ENCODE measurements at places on chromosomes 2 and 18. TPM values are rescaled to one million over a fixed set of nuclear protein-coding genes. Genes with fewer than 3 reads are reported as not detected.

DNA sequence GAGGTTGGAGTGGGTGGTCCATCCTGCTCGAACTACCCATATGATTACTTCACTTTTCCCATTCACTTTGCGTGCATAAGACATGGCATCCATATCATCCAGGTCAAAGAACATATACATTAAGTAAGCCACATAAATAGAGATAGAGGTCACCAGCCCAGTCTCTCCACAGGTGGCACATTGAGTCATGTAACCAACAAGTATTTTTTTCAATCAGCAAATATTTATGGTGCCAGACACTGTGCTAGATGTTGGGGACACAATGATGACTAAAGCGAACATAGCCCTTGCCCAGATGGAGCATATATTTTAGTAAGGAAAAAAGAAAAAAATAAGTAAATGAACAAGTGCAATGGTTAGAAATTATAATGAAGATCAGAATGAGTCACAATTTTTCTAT lies 83.6 kb upstream of the LCLAT1 start:
- DNase-seq = no peak

DNA sequence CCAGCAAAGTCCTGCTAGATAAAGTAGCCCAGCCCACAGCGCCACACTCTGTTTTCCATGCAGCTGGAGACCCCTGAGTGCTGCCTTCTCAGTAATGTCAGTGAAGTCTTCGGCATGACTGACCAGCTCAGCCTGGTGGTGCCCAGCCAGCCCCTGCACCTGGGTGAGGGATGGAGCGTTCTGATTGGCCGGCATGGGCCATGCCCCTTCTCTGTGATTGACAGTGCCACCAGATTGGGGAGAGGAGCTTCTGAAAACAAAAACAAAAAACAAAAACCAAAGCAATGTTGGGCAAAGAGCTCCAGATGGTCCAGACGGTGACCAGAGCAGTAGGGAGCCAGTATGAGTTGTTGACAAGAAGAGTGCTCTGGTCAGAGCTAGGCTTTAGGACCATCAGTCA lies 122.6 kb downstream of the DYSF start:
- no peak for DNase-seq

GRCh38 chr2:88654714-88655113 lies 27.4 kb upstream of the EIF2AK3 start:
- DNase-seq = no peak

GRCh38 chr2:16622399-16622968 lies 43.1 kb downstream of the CYRIA start:
- DNase-seq = no peak

DNA sequence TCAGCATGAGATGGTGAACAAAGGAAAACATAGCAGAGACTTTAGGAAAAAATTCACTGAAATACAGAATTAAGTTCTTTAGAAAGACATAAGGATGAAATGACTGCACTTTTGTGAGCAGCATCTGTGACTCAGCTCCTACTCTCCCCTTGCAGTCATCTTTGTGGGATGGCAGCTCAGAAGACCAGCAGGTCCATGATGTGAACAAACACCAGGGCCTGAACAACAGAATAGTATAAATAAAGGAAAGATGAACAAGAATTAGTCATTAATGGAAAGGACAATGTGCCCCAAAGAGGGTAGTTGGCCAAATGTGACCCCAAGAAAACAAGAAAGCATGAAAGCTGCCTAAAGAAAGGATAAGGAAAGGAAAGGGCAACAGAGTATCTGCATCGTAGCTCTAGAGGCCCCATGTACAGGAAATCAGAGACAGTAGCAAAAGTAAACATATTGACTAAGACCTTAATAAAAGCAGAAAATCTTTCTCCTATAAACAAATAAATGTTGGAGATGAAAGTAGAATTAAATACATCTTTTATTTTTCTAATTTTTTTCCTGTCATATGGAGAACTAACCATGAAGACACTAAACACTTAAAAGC lies 318.0 kb downstream of the ZEB2 start:
- no peak for DNase-seq

DNA sequence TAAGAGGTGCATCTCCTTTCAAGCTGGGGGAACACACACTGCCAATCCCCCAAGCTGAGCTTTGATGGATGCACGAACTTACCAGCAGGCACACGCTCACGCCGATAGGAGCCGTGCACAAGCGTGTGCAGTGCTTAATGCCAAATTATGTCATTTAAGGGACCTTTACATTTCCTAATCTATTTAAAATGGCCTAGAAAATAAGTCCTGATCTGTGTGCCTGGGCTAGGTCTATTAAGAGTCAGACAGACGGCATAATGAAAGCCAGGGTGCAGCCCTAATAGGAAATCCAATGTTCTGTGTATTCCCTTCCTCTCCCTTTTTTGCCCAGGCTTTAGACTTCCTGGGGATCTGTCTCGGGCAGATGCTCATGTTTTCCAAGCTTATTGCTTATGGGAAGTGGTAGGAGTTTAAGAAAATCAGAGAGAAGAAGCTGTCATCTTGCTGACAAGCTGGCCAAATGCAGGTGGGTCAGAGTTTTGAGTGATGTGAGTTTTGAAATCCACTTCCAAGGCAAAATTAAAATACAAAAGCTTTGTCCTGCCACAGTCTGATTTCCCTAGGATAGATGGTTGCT lies 142.6 kb downstream of the MYT1L start:
- DNase-seq = no peak

- DNase-seq = no peak
These were observed 210.6 kb downstream of the TMEM247 start for GRCh38 chr2:46689993-46690392.

GRCh38 chr2:178761759-178762371 lies 45.4 kb downstream of the TTN start:
- peak; percentile 19 for DNase-seq

- no peak for DNase-seq
These were observed 101.3 kb upstream of the ST3GAL5 start for GRCh38 chr2:85990084-85990483.

- DNase-seq = no peak
These were observed 42.4 kb downstream of the MRPS5 start for GRCh38 chr2:95079199-95079683.

DNA sequence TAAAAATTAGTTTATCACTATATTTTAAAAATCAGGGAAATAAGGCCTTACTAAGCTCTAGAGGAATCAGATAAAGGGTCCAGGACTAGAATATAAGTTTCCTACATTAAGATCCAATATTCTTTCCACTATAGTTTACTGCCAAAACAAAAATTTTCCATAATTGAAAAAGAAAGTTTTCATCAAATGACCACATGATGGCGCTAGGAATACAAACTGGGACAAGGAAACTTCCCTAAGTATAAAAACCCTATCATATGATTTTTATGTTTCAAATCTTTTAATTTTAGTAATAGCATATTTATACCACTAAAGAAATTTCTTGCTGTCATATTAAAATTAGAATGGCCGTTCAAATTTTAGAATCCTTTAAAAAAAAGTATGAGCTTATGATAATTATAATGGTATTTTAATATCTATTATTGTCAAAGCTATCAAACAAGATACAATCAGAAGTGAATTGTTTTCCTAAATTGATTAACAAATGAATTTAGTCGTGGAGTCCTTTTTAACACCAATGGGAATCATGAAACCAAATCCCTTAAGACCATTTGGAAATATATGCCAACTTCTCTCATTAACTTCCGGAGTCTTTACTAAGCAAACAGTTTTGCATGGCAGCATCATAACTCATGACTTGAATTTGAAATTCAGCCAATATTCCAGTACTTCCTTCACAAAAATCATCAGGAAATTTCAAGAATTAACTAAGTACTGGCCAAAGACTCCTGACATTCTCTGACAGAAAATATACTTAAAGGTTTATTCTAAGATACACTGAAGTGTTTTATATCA lies 70.3 kb downstream of the SCN1A start:
- DNase-seq = no peak

- DNase-seq = no peak
These were observed 271.6 kb upstream of the RND3 start for GRCh38 chr2:150759106-150759505.

GRCh38 chr2:44351676-44352075 lies 9.6 kb downstream of the PREPL start:
- DNase-seq = no peak

DNA sequence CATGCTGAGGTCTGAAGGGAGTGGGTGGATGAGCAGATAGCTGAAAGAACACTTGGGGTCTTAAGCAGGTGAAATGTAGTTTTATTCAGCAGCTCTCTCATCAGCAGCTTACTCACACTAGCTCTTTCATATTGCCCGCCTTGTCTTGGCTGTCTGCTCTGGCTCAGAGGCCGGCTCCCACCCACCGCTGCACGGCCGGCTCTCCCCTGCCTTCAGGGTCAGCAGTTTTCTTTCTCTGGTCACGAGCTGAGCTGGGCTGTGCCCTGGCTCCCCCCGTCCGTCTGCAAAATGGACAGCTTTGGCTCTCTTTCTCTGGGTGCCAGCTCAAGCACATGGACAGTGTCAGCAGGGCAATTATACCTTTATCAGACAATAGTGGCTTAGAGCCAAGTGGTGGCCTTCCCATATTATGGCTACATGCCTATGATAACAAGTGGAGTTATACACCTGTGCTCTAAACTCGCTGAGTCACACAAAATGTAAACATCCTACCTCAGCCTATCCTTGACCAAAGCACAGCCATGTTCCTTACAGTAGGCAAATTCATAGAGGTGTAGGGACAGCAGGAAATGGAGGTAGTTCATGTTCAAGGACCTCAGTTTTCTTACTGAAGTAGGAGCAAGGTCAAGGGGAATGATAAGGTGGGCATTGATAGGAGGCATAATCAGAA lies 224.8 kb downstream of the SOCS6 start:
- DNase-seq = peak; percentile 23

GRCh38 chr2:190791347-190791975 lies 89.2 kb upstream of the GLS start:
- no peak for DNase-seq

- no peak for DNase-seq
These were observed 296.7 kb downstream of the LPIN1 start for GRCh38 chr2:12043131-12043530.

DNA sequence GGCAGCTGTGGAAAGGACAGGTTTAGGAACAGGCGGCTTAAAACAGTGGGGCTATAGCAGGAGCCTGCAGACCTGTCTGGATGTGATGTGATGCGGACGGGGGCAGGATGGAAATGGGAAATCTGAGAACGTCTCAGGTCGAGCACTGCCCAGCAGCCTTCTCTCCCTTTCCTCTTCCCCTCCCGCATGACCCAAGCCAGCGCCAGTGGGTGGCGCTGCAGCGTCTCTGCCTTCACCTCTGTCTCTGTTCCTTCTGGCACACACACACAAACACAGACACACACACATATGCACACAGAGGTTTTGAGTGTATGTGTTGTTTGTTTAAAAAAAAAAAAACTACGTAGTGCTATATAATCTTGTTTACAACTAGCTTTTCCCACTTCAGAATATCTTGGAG lies 82.0 kb upstream of the SLC66A3 start:
- peak; percentile 54 for DNase-seq

GRCh38 chr2:8587920-8588830 lies 93.7 kb upstream of the ID2 start:
- no peak for DNase-seq

DNA sequence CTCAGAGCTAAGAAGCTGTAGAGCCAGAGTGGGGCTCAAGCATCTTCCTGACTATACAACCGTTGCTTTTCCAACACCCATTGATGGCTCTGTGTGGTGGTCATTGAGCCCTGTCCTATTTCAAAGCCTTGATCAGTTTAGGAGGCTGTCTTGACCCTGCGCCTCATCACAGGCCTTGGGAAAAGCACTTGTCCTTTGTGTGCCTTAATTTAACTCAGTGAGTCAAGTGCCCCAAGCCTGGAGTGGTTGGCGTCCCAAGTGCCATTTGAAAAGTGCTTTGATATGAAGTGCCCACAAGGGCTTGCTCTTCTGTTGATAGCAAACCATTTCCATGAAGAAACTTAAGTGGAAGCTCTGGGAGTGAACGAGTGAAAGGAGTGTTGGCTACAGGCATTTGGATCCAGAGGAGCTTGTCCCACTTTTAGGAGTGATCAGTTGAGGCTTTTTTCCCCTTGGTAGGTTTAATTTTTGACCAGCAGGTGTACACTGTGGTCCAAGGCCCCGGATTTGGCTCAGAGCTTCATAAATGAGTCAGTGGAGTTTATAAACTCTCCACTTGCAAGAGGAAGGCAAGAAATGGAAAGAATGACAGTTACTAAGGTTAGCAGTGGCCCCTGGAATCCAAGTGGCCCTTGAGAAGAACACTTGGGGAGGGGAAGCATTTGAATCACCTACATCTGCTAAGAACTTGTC lies 50.3 kb downstream of the ACTR2 start:
- DNase-seq = no peak

GRCh38 chr2:25524507-25524906 lies 148.9 kb downstream of the DTNB start:
- no peak for DNase-seq

- no peak for DNase-seq
These were observed 56.9 kb upstream of the SMAD7 start for GRCh38 chr18:49007663-49008062.

DNA sequence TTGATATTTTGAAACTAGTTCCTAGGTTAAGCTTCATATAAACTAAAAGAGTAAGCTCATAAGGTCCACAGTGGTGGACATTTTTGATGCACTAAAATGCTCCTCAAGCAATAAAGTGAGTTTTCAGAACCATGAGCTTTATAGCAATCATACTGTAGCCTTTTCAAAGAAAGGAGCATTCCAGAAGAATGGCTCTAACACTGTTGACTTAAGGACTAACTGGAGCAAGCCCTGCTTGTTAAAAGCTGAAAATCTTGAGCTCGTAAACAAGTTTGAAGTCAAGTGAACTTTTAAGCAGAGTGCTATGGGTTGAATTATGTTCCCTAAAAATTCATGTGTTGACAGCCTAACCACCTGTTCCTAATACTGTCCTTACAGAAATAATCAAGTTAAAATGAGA lies 38.0 kb downstream of the KYNU start:
- no peak for DNase-seq

GRCh38 chr2:147763861-147764260 lies 81.0 kb upstream of the ACVR2A start:
- DNase-seq = no peak

DNA sequence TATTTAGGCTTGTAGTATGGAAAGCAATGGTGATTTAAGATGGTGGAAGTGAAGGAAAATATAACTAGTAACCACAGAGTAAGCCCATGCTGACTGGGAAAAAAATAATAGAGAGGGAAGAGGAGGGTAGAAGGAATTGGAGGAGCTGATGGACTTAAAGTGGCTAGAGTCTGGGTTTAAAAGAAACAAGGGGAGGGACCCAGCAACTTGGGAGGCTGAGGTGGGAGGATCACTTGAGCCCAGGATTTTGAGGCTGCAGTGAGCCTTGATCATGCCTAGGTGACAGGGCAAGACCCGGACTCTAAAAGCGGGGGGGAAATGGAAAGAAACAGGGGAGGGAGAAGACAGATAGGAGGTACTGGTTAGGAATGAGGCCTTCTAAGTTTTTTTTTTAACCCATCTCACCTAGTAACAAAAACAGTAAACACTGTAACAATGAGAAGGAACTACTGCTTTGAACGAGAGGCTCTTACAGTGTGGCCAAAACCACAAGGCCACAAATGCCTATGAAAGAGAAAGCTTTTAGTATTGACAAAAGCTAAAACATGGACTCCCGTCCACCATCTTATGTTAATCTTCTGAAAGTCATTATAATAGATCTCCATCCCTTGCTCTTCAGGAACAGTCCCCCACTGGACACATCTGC lies 26.6 kb downstream of the METTL8 start:
- DNase-seq = no peak

- DNase-seq = no peak
These were observed 110.1 kb downstream of the ZNF385B start for GRCh38 chr2:179751163-179751809.

Gene EML6
- total RNA-seq = 2.1 TPM

Gene NDC80
- total RNA-seq = 6.8 TPM

Gene MOGAT1
- total RNA-seq = not detected

Gene MARCHF4
- total RNA-seq = 0.44 TPM

Gene FAM110C
- 20.1 TPM for total RNA-seq

Gene SP140
- 1.7 TPM for total RNA-seq

Gene COL4A3
- 0.42 TPM for total RNA-seq

Gene TEX44
- not detected for total RNA-seq

Gene CD207
- total RNA-seq = 0.21 TPM

Gene STPG4
- total RNA-seq = 0.47 TPM
